Natural killer cell treated with Interleukin-12 subunit alpha and Interleukin-12 subunit beta and Interleukin-15 and Interleukin-18, amount 100 ng/mL, for 72 hours (primary cell): ENCODE measurements at places on chromosomes 1 and 21.
A peak's percentile ranks its signal among the peaks of the same experiment; 100 is the strongest.

- no peak for DNase-seq
Observed at GRCh38 chr1:4495809-4496208, 158.6 kb upstream of the AJAP1 start.

DNA sequence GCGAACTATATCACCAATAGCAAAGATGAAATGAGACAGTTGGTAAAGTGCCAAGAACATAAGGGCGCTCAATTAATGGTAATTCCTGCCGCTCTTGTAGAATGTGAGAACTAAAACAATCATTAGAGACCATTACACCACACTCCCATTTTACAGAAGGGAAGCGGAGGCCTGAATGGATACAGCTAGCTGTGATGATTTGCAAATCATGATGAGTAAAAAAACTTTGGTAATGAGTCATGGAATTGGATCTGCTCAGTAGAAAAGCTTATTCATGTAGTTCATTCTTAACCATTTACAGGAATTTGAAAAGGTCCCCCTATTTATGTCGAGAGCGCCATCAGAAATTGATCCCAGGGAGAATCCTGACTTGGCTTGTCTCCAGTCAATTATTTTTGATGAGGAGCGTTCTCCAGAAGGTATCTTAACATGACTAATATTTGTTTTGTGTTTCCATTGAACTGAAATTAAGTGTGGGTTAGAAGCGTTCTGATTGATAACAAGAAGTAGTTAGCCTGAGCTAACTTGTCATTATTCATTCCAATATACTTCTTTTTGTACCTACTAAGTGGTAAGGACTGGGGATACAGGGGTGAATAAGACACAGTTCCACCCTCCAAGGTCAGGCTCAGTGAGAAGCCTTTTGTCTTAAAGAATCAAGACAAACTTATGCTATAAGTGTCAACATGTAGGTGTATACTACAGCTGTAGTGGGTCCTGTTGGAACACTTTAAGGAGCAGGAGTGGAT, 812 bp downstream of the TTC4 start:
- DNase-seq = no peak

DNA sequence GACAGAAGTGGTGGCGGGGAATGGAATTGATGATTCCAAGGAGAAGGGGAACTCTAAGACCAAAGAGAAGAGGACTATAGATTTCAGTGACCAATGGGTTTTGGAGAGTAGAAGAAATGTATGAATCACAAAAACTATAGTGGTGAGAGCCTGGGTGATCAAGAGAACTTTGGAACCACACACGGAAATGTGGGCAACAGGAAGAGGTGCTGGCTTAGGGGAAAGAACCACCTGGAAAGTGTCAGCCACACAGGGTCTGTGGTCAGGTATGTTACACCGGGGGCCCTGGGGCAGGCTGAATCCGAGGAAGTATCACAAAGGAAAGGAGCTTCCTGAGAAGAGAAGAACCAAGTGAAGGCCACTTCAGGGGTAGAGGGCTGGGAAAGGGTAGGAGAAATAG, 11.5 kb upstream of the CHIA start:
- DNase-seq = no peak

DNA sequence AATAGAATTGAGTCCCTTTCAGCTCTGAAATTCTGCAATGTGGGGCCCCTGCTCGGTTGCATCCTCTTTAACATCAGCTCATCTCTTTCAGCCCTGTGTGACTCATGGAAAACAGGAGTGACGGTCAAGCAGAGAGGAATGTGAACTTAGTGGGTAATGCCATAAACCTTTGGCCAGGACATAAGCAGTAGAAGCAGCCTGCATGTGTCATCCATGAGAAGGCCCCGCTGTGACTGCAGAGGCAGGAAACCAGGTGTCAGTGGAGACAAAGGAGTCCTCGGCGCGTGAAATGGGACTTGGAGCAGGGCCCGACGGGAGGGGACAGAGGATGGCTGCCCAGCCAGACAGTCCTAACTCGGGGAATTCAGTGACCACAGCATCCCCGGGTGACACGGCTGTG, 21.1 kb upstream of the EPHB2 start:
- DNase-seq = peak; percentile 53

- no peak for DNase-seq
Observed at GRCh38 chr1:21217812-21218596, 41.3 kb upstream of the EIF4G3 start.

- no peak for DNase-seq
Observed at GRCh38 chr1:231193710-231194340, 32.0 kb downstream of the TRIM67 start.

GRCh38 chr1:119815361-119815760, 4.1 kb upstream of the REG4 start:
- no peak for DNase-seq

GRCh38 chr1:77929806-77930205, 41.4 kb downstream of the NEXN start:
- DNase-seq = no peak

GRCh38 chr1:1779320-1779675, 1.0 kb upstream of the NADK start:
- no peak for DNase-seq

- no peak for DNase-seq
Observed at GRCh38 chr21:43624339-43624738, 34.9 kb downstream of the HSF2BP start.

- DNase-seq = peak; percentile 86
Observed at GRCh38 chr1:109787845-109788601, 24.3 kb upstream of the EPS8L3 start.

- no peak for DNase-seq
Observed at GRCh38 chr1:102178480-102178879, 181.8 kb upstream of the OLFM3 start.

DNA sequence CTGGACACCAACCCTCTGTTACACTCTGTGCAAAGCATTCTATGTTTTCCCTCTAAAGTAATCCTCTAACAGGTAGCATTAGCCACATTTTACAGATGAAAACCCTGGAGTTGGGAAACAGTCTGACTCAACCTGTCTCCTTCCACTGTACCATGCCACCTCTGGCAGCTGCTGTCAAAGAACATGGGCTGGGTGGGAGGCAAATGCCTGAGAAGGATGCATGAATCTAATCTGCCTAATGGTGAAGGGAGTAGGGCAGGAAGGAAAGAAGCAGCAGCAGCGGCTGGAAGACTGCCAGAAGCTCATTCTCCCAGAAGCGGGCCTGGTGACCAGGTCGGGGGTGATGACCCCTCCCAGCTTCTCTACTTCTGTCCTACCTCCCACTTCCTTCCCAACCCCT, 21.7 kb downstream of the LRRC71 start:
- no peak for DNase-seq

DNA sequence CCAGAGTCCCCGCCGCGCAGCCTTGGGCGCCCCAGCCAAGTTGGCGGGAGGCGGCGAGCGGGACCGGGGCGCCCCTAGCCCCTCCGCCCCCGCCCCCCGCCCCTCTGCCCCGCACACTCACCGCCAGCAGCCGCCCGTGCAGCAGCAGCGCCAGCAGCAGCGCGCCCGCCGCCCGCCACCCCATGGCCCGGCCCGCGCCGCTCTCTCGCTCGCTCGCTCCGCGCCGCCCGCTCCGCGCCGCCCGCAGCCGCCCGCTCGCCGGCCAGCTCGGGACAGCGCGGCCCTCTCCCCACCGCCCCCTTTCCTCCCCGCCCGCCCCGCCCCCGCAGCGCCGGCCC, at the start of gene HSPG2:
HSPG2 (minus strand) TSS at position 277 of the 338 bp plus-strand sequence; CDS start at position 184, 93 bp downstream.
- DNase-seq = no peak

DNA sequence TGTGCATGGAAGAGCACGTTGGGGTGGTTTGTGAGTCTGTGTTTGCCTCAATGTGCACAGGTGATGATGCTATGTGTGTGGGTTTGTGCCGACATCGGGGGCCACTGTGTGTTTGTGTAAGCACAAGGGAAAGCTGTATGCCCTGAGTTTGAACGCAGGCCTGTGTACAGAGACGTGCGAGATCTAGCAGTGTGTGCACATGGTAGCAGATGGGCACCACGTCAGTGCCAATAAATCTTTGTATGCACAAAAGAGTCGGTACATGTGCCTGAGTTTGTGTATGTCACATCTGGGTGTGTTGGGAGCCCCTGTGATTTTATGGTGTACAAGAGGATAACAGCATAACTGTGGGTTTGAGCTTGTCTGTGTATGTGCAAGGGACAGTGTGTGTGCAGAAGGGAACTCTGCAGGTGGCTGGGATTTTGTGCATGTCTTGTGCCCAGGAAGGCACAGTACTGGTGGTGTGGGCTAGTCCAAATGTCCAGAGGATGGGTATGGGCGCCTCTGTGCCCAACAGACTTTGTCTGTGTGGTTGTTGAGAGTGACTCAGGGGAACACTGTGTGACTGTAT, 32.0 kb upstream of the WASF2 start:
- no peak for DNase-seq

GRCh38 chr21:16404776-16405175, 675.0 kb downstream of the USP25 start:
- DNase-seq = no peak

- DNase-seq = no peak
Observed at GRCh38 chr1:230048322-230048721, 18.7 kb upstream of the GALNT2 start.

- DNase-seq = no peak
Observed at GRCh38 chr1:175307160-175307559, 114.6 kb upstream of the KIAA0040 start.

DNA sequence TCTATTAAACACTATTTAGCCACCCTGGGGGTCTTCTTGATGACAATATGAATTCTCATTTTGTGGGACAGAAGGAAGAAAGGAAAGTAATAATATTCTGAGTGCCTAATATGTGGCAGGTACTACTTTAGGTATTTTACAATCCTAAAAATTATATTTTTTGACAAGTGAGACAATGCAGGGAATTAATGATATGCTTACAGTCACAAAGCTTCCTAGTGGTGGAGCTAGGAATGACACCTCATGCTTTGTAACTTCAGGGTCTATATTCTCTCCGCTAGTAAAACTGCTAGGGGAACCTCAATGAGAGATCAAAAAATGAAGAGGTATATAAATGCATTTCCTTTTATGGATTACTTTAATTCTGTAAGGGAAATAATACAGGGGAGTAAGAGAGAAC, 44.3 kb downstream of the TPR start:
- no peak for DNase-seq

- no peak for DNase-seq
Observed at GRCh38 chr1:40451238-40451585, 936 bp downstream of the ZFP69B start.

DNA sequence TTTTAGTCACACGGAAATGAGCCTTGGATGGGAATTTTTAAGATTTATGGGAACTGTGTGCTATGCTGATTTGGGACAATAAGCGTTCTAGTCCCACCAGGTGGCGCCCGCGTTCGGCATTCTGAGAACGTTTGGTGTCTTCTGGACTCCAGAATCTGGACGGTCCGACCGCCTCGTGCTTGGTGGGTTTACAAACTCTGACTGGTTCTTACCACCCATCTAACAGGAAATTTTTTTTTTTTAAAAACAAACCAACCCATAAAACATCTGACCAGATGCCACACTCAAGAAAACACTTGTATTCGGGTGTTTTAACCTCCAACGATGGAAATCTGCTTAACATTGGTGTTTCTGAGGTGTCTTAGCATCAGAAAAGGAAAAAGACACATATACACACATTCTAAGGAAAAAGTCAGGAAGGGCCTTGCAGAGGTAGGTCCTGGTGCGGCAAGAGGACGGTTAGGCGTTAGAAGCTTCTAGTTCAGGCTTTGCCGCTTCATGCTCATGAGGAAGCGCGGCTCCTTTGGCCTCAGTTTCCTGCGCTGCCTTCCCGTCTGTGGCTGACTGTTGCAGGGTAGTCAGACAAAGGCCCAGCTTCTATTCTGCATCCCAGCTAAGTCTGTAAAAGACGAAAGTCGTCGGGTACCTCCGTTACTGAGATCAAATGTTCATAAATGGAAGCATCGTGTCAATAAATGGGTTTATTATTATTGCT, 814 bp upstream of the DYRK3 start:
- DNase-seq = peak; percentile 85

GRCh38 chr21:41402231-41402630, 23.8 kb upstream of the MX1 start:
- no peak for DNase-seq

DNA sequence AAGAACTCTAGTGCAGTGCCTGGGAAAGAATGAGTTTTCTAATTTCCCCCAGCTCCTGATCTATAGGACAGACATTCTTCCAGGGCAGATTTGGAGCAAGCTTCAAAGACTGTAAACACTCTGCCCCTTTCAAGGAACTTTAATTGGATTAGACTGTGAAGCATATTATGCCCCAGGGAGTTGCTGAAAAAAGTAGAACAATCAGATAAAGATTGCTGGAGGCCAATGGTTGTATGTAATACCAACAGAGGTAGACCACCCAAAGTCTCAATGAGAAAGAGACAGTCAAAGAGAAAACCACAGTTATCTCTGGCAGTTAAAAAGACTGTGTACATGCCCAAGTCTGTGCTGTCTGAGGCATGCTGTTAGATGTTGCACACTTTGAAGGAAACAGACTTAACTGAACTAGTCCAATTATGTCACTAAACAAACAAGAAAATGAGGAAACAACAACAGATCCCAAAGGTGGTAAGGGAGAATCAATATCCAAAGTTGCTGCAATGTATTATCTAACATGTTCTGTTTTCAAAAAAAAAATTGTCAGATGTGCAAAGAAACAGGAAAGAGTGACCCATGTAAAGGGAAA, 24.4 kb downstream of the C4BPA start:
- no peak for DNase-seq

GRCh38 chr1:67159233-67159632, 7.0 kb upstream of the IL23R start:
- no peak for DNase-seq

DNA sequence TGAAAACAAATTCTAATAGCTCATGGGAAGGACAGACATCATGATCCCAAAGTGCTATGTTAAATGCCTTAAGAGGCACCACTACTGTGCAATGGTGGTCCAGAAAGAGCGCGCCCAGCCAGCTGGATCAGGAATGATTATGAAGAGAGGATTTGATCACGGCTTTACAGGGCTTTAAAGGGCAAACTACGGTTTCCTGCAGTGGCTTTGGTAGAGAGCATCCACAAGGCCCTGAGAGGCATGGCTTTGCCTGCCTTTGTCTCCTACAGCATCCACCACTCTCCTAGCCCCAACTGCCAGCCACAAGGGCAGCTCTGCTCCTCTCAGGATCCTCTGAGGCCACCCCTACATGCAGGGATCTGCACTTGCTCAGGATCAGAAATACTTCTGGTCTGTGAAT, 40.7 kb downstream of the ZNF281 start:
- DNase-seq = no peak

- DNase-seq = no peak
Observed at GRCh38 chr1:54318246-54318814, 87.9 kb downstream of the SSBP3 start.

GRCh38 chr1:112698366-112699310, 8.3 kb downstream of the RHOC start:
- DNase-seq = peak; percentile 40

DNA sequence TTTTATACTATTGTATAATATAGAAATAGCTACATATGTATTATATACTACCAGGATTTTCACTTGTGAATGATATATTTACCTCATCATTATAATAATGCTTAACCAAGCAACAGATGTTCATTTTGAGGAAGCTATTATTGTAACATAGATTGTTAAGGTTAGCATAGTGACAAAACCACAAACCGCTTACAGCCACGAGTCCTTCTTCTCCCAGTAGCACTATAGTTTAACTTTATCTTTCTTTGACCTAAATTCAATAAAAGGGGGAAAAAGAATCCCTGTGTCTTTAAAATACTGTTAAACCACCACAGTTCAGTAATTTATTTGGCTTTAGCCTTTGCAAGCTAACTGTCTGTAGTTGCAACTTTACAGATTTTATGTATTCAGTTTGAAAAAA, 1039.4 kb upstream of the B3GALT2 start:
- DNase-seq = no peak
